T-helper 2 cell (primary cell): ENCODE measurements at places on chromosomes 16 and 17.
A peak's percentile ranks its signal among the peaks of the same experiment; 100 is the strongest.

DNA sequence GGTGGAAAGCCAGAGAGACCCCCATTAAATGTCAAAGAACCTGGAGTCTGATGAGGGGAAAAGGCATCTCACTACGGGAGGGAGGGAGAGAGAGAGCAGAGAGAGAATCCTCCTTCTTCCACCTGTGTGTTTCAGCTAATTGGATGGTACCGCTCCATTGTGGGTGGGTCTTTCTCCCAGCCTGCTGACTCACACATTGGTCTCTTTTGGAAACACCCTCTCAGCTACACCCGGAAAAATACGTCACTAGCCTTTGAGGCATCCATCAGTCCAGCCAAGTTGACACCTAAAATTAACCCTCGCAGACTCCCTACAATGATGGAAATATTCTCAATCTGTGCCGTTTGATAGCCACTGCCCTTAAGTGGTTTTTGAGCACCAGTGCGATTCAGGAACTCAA, 100.4 kb downstream of the ELAC2 start:
- DNase-seq = no peak

DNA sequence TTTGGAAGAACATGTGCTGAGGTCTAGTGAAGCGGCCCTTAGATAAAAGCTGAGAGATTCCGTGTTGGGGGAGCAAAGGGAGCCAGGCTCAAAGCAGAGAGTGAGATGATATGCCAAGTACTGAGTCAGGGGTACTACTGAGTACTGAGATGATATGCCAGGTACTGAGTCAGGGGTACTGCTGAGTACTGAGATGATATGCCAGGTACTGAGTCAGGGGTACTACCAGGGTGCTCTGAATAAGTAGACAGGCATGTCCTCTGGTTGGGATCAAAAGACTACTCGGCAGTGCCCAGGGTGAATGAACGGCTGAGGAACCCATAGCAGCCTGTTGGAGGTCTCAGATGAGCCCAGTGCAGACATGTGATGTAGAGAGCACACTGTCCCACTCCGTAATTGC, 239.0 kb downstream of the SOX9 start:
- no peak for DNase-seq

DNA sequence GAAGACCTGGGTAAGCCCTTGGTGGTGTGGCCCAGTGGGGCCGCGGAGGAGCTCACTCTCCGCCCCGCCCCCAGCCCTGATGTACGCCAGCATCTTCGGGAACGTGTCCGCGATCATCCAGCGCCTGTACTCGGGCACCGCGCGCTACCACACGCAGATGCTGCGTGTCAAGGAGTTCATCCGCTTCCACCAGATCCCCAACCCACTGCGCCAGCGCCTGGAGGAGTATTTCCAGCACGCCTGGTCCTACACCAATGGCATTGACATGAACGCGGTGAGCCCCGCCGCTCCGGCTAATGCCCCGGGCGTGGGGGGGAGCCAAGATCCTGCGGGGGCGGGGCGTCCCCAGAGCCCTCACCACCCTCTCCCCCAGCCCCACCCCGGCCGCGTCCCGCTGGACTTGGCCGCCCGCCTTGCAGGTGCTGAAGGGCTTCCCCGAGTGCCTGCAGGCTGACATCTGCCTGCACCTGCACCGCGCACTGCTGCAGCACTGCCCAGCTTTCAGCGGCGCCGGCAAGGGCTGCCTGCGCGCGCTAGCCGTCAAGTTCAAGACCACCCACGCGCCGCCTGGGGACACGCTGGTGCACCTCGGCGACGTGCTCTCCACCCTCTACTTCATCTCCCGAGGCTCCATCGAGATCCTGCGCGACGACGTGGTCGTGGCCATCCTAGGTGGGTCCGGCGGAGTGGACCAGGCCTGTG, 12.1 kb upstream of the DCAF7 start:
- DNase-seq = no peak

DNA sequence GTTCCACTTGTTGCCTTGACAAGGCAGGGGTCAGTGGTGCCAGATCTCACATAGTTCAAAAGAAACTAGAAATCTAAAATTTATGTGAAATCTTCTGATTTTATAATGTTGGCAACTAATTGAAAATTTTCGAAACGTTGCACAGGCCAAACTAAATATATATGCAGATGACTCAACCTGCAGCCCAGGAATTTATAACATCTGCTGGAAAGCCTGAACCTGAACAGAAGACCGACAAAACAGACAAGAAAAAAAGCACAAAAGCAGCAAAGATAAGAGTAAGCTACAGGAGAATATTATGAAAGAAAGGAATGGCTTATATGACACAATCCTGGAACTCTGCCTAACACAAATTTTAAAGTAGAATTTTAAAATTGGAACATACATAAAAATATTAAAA, 207.6 kb downstream of the CEP112 start:
- no peak for DNase-seq

GRCh38 chr16:72997141-72997542, 50.8 kb downstream of the ZFHX3 start:
- no peak for DNase-seq

DNA sequence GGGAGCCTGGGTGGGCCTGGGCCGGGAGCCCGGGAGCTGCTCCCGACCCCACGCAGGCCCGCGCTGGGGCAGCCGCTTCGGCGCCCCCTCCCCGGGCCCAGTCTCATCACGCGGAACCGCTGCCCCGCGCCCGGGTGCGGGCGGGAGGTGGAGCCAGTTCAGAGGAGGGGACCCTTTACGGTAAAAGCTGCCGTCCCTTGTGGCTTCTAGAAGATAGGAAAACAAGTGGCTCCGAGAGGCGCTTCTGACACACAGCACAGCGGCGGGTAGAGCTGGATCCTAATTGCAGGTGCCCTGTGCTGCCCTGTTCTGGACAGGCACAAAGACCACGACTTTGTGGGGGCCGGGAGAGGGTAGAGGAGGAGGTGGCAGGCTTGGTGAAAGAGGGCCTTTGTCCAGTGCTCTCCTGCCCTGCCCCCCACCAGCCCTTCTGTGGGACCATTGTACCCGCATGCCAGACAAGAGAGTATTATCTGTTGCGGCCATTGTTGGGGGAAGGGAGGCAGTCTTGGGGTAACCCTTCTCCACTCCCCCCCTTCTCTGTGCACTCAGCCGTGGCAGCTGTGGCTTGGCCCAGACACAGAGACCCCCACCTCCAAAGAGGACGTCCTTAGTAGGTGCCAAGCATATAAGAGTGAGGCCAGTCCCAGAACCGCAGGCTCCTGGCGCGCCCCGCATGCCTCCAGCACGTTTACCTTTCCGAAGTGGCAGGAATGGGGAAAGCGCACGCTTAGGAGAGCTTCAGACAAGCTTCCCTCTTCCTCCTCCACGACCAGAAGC, 736 bp downstream of the CNP start:
- peak; percentile 66 for DNase-seq

DNA sequence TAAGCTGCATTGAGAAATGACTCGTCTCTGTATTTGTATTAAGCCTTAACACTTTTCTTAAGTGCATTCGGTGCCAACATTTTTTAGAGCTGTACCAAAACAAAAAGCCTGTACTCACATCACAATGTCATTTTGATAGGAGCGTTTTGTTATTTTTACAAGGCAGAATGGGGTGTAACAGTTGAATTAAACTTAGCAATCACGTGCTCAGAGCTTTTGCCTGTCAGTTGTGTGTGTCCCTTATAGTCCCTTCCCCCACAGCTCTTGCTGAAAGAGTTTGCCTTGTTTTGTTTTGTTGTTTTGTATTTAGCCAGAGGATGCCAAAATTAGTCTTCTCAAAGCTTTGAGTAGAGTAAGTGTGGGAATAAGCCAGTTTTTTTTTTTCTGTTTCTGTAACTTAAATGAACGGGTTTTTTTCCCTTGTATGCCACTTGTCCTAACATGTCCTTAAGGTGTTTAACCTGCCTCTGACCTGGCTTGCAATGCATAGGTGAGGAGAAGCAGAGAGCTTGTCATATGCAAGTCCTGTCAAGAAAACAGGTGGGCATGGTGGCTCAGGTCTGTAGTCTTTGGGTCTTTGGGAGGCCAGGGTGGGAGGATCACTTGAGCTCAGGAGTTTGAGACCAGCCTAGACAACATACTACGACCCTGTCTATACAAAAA, 4.6 kb upstream of the MAPK8IP3 start:
- no peak for DNase-seq

DNA sequence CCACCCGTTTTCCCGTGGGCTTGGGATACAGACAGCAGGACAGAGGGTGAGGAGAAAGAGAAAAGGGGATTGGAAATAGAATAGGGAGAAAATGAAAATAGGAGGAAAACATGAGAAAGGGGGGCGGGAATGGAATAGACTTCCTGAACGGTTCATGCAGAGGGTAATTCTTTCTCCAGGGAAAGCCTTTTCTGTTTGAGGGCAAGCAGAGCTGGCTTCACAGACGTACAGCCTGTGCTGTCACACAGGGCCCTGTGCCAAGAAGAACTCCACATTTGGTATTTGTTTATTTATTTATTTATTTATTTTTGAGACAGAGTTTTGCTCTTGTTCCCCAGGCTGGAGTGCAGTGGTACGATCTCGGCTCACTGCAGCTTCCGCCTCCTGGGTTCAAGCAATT, 12.0 kb downstream of the MILR1 start:
- DNase-seq = no peak

DNA sequence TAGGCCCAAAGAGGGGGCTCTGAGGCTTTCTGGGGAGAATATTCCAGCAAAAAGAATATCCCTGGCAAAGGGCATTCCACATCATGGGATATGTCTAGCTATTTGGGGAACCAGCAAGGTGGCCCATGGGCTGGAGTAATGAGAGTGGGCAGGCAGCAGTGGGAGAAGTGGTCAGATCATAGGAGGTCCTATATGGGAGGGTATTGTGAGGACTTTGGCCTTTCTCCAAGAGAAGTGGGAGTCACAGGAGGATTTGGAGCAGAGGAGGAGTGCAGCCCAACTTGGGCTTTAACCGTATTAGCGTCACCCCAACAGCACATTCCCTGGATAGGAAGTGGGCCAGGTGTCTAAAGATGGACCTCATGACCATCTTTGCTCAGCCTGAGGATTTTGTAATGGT, 151.4 kb downstream of the ENGASE start:
- no peak for DNase-seq

DNA sequence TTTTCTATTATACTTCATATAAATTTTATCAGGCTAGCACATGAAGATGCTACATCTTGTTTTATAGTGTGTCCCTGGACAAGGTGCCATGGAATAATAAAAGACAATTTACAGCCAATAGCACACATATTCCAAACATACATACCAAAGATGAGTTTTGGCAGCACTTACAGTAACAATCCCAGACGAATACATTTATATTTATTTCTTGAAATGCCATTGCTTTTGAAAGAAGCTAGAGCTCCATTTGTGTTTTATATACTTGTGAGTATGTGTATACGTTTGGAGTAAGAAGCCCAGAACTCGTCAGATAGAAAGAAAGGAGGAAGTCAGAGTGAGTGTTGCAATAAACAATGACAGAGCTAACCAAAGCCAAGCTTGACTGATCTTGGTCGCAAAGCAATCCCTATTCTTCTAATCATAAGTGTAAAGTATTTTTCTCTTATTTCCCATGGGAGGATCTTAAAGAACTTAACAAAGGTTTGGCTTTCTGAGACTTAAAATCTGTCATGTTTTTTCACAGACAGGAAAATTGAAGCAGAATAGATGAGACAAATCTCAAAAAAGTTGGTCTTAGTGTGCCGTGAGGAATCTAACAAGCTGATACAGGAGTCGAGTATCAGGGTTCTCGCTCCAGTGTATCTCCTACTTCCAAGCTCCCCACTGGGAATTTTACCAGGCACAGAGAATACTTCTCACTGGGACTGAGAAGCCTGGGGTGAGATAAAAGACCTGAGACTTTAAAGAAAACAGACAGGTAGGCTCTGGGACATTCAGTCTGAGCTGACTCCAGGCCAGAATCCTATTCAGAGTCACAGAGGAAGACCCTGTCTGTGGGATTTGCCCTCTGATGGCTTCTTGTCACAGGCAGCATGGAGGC, 175.4 kb downstream of the AATF start:
- DNase-seq = no peak

- DNase-seq = no peak
Measured at GRCh38 chr16:85390511-85391174, 222.5 kb upstream of the GSE1 start.

DNA sequence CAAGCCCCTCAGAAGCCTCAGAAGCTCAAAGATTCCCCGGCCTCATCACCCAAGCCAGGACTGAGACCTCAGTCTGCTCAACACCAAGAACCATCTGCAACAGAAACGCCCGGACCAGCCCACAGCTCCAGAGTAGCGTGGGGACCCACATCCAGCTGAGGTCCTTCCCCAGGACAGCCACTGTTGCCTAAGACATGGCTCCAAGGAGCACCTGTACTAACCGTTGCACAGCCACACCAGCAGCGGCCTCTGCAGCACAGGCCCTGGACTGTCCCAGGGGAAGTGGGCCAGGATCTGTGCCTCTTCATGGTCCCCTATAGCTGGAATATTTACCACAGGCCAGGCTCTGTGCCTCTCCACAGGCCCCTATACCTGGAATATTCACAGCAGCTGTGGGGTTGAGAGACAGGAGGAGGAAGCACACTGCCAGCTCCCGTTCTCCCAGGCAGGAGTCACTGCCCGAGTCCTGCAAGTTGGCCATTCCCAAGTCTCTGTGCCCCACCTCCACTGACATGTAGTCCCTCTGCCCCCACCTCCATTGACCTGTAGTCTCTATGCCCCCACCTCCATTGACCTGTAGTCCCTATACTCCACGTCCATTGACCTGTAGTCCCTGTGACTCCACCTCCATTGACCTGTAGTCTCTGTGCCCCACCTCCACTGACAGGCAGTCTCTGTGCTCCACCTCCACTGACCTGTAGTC, 38.5 kb downstream of the RPH3AL start:
- DNase-seq = no peak

DNA sequence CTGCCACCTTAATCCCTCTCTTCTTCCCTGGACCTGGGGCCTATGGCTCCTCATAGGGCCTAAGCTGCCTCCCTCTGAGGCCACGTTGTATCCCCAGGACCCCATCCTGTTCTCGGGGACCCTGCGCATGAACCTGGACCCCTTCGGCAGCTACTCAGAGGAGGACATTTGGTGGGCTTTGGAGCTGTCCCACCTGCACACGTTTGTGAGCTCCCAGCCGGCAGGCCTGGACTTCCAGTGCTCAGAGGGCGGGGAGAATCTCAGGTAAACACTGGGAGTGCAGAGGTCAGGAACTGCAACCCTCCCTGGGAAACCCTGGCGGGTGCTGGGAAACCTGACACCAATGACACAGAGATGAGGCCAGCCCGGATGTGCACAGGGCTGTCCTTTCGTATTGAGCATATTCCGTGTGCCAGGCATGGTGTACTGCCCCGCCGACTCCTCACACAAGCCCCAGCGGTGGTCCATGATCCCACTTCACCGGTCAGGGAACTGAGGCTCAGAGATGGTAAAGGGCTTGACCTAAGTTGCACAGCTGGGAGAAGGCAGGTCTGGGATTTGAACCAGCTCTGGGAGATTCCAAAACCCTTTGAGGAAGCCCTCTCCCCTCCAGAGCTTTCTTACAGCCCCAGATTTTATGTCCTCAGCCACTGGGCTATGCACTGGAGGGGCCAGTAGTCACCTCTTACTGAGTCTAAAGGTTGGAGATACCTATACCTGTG, 22.9 kb downstream of the ANKRD40 start:
- no peak for DNase-seq
